Prostate gland (tissue), 2 donors: ENCODE measurements at places on chromosomes 16 and 17.

GRCh38 chr16:24568392-24568791 is 29.0 kb downstream of the RBBP6 start:
- DNase-seq: no peak

- no peak for DNase-seq
These were observed 1.2 kb downstream of the HSDL1 start for GRCh38 chr16:84143784-84144199.

DNA sequence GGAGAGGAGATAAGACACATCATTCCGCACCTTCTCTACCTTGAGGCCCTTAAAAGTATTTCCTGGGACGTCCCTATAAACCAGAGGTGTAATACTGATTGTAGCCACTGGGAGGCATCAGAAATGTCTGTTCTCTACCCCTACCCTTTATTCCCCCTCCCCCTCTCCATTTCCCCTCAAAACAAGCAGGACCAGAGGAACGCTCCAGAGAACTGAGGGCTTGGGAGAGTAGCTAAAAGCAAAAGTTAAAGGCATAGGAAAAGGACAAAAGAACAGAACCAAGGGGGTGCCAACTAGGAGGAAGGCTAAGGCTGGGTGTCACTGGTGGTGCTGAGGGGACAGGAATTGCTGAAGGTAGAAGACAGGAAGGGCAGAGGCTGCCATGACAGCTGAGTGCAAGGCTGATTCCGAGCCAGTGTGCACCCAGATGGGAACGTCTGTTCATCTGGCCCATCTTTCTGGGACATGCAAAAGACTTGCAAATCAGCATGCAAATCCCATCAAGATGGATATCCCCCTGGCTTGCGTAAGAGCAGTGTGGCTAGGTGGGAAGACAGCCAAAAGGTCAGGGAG is 6.7 kb downstream of the CAMTA2 start:
- peak; percentile 42 for DNase-seq

GRCh38 chr17:14818469-14818868 is 446.7 kb downstream of the PMP22 start:
- no peak for DNase-seq

- no peak for DNase-seq
These were observed 98.5 kb downstream of the METRNL start for GRCh38 chr17:83177611-83178532.

DNA sequence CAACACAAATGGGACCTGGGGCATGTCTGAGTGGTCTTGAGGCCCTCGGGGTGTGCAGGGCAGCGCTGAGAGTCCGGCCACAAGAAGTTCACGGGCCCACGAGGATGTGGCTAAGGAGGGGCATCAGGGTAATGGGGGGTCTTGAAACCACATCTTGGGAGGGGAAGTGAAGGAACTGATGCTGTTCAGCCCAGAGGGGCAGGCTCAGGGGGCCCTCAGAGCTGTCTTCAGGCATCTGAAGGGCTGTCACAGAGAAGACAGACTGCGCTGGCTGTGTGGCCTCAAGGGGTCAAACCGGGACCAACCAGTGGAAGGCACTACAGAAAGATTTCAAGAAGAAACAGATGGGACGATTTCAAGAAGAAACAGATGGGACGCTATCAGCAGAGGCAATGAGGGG is 45.1 kb downstream of the ZNF423 start:
- no peak for DNase-seq

DNA sequence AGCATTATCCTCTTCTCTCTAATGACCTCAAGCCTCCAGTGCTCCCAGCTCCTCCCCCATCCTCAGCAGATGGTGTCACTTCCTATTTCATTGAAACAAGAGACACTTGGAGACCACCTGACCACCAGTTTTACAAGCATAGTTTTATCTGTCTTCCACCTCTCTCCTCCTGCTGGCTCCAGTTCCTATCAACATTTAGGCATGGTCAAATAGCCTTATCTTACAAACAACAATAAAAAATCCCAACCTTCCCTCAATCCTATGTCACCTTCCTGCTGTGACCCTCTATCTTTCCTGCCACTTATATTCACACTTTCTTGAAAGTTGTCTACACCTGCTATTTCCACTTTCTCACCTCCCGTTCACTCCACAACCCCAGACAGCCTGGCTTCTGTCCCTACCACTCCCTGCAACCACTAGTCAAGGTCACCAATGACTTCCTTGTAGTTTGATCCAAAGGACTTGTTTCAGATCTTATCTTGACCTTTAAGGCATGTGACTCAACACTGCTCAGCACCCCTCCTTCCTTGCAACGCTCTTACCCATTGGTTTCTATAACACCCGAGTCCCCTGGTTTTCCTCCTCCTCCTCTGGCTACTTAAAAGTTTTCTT is 4.3 kb upstream of the NTN1 start:
- DNase-seq: no peak

GRCh38 chr17:4023220-4023619 is 59.0 kb upstream of the ATP2A3 start:
- no peak for DNase-seq

DNA sequence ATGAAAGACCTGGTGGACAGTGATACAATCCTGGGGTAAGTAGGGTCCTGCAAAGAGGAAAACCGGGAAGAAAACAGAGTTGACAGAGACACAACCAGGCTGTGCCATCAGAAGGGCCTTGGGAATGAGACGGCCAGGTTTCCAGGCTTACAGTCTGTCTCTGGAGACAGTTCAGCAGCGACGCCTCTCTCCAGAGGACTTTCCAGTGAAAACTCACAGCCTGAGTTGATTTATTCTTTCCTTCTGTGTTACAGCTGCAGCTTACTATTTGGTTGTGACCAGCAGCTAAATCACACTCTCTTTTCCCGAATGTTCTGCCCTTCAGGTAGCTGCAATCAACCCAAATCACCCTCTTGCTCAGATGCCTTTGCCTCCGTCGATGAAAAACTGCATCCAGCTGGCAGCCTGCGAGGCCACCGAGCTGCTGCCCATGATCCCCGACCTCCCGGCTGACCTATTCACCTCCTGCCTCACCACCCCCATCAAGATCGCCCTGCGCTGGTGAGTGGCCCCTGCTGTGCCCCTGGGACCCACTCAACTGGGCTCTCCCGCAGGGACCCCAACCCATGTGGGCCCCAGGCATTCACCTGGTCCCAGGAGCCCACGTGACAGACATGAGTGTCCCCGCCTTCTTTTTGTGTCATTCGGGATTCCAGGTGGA is 209.2 kb downstream of the RPTOR start:
- DNase-seq: no peak

DNA sequence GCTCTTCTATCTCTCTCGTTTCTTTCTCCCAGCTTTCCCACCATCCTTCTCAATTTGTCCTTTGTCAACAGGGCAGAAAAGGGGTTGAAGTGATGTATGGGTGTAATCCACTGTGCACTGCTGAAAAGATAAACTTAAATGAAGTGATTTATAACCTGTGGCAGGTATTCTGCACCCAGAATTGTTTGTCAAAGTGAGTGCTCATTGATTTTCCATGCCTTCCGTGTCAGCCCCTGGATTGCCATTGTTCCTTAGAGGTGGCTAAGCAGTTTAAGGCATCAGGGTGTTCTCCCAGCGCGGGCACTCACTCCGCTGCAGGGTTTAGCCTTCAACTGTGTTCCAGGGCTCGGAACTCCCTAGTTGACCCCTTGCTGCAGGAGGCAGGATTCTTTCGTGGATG is 82.9 kb downstream of the PITPNC1 start:
- DNase-seq: no peak

- no peak for DNase-seq
These were observed 618.3 kb downstream of the MAF start for GRCh38 chr16:78982096-78982744.

GRCh38 chr16:55605754-55606336 is 39.4 kb downstream of the CAPNS2 start:
- no peak for DNase-seq

DNA sequence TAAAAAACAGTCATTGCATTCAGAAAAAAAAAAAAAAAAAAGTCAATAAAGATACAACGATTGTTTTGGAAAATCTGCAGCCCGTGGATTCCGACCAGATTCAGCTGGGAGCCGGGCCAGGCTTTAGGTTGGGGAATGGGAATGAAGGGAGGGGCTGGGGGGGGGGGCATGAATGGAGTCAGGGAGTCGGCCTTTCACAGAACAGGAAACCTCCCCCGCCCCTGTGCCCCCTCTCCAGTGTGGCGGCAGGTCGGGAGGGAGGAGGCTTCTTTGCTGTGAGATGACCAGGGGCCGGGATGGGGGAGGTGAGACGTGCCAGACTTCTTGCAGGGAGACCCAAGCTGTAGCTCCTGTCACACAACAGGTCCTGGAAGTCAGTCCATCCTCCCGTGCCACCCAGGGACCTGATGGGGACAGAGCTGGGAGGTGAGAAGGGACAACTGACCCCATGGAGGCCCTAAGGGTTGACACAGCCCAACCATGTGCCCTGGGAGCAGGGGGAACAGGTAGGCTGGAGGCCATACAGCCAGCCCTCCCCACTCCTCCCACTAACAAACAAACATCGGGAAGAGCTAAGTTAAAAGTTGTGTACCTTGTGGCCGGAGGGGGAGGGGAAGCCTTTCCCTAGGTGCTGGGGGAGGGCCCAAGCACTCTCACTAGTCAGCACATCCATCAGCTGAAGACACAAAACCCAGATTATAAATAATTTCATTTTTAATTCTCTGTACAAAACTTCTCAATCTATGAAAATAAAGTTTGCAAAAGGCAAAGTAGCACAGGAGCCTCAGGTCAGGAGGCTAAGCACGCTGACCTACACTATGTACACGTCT is 25.2 kb downstream of the SREBF1 start:
- DNase-seq: no peak

DNA sequence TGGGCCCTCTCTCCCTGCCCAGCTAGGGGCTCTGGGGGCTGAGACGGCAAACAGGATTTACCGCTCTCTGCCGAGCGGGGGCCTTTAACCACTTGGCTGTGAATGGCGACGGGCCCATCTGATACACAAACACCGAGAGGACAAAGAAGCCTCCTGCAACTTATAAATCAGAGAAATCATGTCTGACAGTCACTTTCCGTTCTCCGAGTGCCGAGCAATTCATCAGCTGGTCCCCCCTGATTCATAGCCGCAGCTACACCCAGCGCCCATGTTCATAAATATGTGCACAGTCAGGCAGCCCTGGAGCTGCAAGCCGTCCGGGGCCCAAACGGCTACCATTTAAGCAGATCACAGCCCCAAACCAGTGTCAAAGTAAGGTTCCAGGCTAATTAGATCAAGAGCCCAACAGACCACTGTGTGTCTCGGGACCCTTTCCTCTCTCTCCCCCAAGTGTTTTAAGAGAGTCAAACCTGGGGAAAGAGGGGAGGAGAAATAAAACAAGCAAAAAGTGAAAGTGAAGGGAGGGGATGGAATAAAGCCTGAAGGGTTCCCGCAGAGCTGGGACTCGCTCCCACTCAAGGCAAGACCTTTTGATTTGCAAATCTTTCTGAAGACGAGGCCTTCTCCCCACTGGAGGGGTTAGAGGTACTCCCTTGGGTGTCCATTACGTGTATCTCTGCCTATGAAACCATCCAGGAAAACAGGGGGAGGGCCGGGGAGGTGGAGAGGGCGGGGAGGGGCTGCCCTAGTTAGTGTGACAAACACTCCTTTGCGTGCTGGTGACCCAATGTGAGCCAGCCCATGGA is 154.7 kb downstream of the C16orf78 start:
- DNase-seq: no peak

GRCh38 chr17:9842057-9842758 is 16.5 kb downstream of the GLP2R start:
- peak; percentile 51 for DNase-seq

GRCh38 chr17:35726127-35726952 is 5.1 kb upstream of the RASL10B start:
- DNase-seq: no peak

DNA sequence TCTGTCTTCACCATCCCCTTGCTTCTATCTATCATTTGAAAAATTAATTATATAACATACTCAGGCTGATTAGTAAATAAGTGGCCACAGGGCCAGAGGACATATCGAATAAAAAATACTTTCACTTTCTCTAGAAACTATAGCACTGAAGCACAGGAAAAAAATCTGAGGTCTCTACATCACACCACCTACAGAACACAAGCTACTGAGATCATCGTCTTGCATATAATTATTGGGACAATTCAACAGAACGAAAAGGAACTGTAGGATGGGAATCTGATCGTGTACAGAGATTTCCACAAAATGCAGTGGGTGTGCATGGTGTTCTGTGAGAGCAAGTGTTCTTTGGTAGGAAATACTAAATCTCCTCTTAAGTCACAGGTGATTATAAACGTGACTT is 289.6 kb upstream of the ERCC4 start:
- DNase-seq: no peak

DNA sequence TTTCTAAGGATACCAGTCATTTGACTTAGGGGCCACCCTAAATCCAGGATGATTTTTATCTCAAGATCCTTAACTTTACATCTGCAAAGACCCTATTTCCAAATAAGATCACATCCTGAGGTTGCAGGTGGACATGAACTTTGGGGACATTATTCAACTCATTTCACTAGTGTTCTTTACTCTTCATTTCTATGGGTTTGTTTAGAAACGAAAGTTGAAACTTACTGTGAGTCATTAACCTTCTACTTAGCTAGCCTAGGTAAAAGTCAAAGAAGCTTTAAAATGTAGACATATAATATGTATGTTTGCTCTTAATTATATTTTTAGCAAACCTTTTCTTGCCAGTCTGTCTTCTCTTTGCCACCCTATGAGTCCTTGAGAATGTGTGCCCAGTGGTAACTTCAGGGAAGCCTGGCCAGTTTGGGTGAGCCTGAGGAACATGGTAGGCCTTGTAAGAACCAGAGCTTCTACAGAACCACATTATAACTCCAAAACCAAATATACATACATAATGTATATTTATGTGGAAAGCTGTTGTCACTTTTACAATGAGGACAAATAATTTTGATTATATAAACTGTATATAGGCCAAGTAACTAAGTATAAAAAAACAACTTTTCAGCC is 38.4 kb downstream of the BPTF start:
- DNase-seq: no peak

GRCh38 chr17:72502371-72503341 is 381.8 kb downstream of the SOX9 start:
- peak; percentile 30 for DNase-seq

DNA sequence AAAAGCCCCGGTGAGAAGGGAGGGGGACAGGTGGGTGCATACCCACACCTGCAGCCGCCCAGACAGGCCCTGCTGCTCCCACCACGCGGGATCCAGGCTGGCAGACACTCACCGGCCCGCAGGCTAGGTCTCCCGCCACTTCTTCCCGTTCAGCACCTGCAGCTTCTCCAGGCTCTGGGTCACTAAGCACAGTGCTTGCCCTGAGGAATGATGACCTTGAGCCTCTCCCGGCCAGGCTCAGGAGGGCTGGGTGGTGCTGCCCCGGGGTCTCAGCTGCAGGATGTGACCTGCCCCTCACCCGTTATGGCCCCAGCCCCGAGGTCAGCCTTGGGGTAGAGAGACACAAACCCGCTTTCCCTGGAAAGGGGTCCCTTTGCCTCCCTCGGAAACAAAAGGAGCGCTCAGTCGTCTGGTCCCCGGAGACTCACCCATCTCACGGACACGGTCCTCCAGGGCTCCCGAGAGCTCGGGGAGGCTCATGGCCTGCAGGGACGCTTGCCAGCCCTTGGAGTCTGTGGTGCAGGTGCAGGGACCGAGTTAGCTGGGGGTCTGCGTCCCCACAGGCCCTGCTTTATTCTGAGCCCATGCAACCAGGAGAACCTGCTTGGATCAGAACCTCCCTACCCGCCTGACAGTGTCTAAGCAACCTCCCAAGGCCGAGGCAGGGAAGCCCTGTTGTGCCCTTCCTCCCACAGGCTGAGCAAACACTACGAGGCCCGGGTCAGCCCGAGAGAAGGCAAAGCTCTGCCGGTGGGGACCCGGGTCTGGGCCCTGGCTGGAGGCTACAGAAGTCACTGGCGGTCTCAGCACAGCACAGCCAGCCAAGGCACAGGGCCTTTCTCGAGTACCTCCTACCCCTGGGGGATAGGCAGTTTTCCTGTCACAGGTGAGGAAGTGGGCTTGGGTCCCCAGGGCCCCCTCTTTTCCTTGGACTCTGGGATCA is 3.8 kb downstream of the NUDT16L1 start:
- no peak for DNase-seq
